Retinal pigment epithelial cell (primary cell): ENCODE measurements at places on chromosomes 7 and 10.

- DNase-seq = no peak
These were observed 167.9 kb upstream of the SLC26A5 start for GRCh38 chr7:103613655-103614642.

DNA sequence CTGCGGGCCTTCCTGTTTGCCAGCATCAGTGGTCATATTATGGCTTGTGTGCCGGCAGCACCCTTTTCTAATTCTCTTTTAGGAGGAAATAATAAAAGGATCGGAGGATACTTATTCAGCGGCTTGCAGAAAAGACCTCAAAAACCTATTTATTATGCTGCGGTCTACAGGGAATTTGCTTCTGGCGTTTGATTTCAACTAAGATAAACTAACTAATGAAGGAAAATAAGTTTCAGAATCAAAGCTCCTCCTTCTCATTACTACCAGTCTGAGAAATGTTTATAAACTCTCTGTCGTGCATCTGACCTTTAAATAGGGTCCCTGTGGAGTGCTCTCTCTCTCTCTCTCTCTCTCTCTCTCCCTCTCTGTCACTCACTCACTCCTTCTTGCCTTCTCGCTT lies 335.0 kb upstream of the GLI3 start:
- DNase-seq = no peak

- DNase-seq = no peak
These were observed 57.9 kb downstream of the AFAP1L2 start for GRCh38 chr10:114346176-114347031.

GRCh38 chr10:110011681-110012080 lies 3.9 kb downstream of the ADD3 start:
- DNase-seq = no peak

DNA sequence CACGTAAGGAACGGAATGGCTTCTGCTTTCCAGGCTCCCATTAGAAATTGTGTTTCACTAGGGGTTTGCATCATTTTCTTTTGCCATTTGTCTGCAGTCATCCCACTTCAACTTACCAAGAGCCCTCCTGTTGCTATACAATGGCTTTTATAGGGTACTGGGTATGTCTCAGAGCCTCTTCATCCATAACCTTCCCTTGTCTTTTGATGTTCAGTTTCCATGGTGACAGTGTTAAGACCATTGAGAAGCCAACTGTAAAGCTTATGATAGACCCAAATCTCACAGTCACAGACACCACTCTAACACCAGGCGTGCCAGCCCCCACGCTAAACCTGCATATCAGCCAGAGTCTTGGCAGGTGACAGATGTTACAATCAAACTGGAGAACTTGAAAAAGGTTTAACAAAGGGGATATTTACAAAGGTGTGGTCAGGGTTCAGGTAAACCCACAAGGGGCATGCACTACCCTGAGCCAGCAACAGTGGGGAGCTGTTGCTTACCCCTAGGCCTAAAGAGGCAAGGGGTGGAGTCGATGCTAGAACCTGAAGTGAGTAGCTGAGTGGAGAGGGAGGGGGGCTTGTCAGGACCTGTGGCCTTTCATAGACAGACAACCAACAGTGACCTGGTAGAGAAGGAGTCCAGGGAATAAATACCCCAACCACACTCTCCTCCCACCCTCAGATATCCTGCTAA lies 53.2 kb upstream of the ABLIM1 start:
- DNase-seq = no peak

DNA sequence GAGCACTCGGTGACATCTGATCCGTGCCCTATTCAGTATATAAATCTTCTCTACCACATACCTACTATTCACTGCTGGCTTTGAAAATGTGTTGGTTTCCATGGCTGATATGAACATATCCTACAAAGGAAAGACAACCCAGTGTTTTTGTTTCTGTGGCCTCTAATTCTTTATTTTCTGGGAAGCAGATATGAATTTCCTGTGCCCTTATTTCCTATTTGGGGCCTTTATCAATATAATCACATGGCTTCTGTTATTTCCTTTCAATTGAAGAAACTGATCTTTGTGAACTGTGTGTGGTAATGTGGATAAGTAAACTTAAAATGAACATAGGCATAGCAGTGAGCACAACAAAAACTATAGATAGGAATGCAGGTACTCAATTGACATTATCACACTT lies 10.6 kb downstream of the CCNJ start:
- no peak for DNase-seq

DNA sequence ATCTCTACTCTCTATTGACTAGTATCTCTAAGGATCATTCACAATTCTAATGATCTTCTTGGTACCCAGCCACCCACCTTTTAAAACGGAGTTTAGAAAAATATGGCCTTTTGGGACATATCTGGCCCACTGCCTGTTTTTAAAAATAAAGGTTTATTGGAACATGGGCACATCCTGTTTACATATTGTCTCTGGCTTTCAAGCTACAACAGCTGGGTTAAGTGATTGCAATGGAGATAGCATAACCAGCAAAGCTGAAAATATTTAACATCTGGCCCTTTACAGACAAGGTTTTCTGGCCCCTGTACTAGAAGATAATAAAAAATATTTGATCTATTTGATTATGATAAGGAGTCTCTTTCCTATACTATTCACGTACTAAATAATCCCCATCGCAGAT lies 232.4 kb upstream of the RHOBTB1 start:
- no peak for DNase-seq

DNA sequence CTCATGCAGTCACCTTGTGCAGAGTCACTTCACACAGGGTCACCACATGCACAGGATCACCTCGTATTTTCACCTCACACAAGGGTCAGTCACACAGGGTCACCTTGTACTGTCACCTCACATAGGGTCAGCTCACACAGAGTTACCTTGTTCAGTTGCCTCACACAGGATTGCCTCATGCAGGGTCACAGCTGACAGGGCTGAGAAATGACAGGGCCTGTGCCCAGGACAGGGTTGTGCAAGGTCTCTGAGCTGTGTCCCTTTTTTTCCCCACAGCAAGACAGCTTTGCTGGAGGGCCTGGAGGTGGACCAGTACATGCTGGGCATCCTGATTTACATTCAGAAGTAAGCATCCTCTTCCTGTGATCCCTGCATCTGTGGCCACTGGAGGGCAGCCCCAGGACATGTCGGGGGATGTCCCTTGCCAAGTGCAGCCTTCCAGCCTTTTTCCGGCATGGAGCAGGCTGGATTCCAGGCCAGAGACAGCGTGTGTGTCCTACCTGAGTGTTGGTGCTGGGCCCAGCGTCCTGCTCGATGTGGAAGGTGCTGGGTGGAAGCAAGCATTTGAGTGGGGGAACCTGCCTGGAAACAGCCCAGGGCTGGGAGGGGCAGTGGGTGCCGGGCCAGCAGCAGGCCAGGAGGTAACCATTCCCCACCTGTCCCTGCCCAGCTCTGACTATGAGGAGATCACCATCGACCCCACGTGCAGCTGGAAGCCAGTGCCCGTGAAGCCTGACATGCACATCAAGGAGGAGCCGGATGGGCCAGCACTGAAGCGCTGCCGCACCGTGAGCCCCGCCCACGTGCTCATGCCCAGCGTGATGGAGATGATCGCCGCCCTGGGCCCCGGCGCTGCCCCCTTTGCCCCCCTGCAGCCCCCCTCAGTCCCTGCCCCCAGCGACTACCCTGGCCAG lies 16.3 kb downstream of the ZMIZ2 start:
- DNase-seq = no peak

DNA sequence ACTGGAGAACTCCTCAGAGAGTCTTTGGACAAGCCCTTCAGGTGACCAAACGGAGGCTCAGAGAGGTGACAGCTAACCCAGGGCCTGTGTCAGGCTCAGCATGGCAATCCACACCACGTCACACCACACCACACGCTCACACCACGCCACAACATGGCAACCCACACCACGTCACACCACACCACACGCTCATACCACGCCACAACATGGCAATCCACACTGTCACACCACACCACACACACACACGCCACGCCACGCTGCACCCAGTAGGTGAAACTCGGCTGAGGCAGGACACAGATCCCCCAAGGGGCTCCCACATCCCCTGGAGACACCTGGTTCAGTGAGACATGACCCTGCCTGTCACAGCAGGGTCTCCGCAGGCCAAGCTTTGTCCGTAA lies 107.3 kb downstream of the PDGFA start:
- no peak for DNase-seq

GRCh38 chr10:113167702-113168101 lies 217.7 kb downstream of the TCF7L2 start:
- no peak for DNase-seq

- no peak for DNase-seq
These were observed 2.7 kb upstream of the CUL2 start for GRCh38 chr10:35092851-35093250.

DNA sequence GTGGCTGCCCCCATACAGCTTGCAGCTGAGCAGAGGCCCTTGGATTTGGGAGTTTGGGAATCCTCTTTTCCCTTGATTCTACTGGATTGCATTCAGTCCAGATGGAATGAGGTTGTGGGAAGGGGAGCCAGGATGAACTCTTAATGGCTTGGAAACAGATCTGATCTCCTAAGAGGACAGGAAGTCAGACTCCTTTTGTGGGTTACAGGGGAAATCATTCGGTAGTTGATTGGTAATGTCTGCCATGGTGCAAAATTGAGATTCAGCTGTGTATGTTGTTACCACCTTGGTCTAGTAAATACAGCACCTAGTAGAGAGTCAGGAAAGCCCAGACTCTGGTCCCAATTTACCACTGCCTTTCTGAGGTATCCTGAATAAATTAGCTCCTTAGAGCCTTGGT lies 144.2 kb upstream of the TNRC18 start:
- no peak for DNase-seq

- DNase-seq = no peak
These were observed 73.0 kb upstream of the LEP start for GRCh38 chr7:128167791-128168666.

DNA sequence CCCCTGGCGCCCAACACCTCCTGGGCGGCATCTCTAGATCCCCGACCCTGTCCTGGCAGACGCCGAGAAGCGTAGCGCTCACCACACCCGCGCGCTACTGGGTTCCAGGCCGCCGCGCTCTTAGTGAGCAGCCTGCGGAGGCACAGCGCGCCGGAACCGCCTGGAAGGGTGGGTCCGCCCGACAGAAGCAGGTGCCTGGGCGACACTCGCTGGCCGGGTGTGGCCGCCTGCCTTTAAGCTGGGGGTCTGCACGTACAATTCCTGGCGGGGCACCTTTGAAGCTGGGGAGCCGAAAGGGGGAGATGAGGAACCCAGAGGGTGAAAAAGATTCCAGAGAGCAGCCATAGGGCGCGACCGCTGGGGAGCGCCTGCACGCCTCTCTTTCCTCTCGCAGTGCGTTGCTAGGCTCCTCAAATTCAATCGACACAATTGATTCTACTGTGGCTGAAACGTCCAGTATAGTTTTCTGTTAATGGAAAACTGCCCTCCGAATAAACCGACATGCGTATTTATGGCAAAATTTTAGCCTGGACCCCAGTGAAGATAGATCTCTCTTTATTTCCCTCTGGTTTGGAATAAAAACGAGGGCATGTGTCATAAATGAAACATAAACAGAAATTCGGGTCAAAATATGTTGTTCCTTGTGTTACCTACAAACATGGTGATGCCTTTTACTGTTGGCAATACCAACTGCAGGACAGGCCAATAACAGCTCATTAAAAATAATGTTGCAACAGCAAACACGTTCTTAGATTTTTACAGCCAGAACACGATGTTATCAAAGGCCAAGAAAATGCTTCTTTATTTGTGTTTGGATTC lies 4.6 kb downstream of the HMX3 start:
- DNase-seq = no peak

GRCh38 chr10:79149662-79150443 lies 81.1 kb downstream of the ZMIZ1 start:
- DNase-seq = no peak

- no peak for DNase-seq
These were observed 107.9 kb downstream of the POU6F2 start for GRCh38 chr7:39085590-39086049.

GRCh38 chr7:68718097-68718551 lies 880.2 kb upstream of the AUTS2 start:
- DNase-seq = no peak
